ENCODE measurements at places on chromosomes 12 and 14.

GRCh38 chr14:32938719-32939253 is at the start of gene NPAS3:
TSS of gene NPAS3 (plus strand) at chr14:32938879.
- no peak for DNase-seq

- DNase-seq: no peak
Observed at GRCh38 chr14:68401317-68401716, 391.6 kb downstream of the ZFP36L1 start.

- DNase-seq: no peak
Observed at GRCh38 chr12:131774576-131775391, 53.4 kb upstream of the MMP17 start.

GRCh38 chr12:73307260-73307659 is 1035.1 kb downstream of the TRHDE start:
- DNase-seq: no peak

DNA sequence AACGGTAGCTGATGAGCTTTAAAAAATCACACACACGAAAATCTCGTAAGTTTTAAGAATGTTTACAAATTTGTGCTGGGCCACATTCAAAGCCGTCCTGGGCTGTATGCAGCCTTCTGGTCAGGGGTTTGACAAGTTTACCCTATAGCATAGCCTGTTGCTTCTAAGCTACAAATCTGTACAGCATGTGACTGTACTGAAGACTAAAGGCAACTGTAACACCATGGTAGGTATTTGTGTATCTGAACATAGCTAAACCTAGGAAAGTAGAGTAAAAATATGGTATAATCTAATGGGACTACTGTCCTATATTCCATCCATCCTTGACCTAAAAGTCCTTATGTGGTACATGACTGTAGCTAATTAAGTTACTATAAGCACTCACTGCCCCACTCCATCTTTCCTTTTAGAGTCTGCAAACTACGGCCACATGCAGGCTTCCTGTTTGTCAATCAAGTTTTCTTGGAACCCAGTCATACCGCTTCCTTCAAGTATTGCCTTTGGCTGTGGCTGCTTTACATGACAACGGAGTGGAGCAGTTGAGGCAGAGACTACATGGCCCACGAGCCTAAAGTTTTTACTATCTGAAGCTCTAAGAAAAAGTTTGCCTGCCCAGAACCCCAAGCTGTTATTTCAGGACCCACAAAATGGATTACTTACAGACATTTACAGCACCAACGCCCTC is 18.5 kb downstream of the KRT7 start:
- DNase-seq: no peak

- no peak for DNase-seq
Observed at GRCh38 chr14:52052288-52052943, 16.4 kb downstream of the NID2 start.

GRCh38 chr12:132318135-132318534 is 11.3 kb downstream of the GALNT9 start:
- DNase-seq: no peak

GRCh38 chr12:115569345-115570068 is 708.0 kb downstream of the MED13L start:
- DNase-seq: no peak

GRCh38 chr14:53954551-53955228 is 1.9 kb downstream of the BMP4 start:
- DNase-seq: no peak

DNA sequence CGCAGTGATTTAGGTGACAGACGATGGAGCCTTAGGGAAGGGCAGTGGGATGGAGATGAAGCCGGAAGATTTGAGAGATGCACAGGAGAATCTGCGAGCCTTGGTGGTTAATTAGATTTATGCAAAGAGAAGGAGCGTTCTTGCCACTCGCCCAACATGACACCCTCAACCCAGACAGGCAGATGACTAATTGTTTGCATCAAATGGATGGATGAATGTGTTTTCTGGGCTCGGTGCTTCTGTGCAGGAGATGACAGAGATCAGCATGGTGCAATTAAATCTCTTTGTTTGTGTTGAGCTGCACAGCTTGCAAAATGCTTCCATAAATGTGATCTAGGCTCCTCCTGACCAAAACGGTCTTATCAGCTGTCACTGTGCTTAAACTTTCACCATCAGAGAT is 202.3 kb upstream of the PRMT8 start:
- DNase-seq: no peak

- no peak for DNase-seq
Observed at GRCh38 chr14:80948291-80948690, 6.8 kb upstream of the CEP128 start.

- no peak for DNase-seq
Observed at GRCh38 chr12:48489012-48489411, 6.7 kb downstream of the C12orf54 start.

DNA sequence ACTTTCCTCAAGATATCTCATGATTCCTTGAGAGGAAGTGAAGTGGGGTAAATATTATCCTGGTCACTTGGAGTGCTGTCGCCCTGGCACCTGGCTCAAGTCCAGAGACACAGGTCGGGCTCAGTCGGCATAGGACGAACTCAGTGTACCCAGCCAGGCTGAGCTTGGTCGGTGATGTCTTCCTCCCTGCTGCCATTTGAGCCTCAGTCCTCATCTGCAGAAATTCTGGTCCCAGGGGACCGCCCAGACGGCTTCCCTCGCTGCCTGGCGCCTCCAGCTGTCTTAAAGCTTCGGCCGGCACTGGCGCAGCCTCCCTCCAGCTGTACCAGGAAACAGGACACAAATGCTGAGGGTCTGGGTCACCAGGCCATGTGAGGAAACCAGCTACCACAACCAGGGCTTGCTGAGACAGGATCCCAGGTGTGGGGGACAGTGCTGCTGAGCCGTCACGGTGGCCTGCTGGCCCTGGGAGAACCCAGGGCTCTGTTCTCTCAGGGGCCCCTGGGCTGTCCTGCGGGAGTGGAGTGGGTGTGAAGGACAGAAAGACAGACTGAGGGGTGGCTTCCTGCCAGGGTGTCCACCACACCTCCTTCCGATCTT is 5.0 kb upstream of the KLC1 start:
- no peak for DNase-seq
